ENCODE measurements at places on chromosomes 7 and 10.

- no peak for DNase-seq
Observed at GRCh38 chr7:105257338-105257737, 131.4 kb downstream of the SRPK2 start.

DNA sequence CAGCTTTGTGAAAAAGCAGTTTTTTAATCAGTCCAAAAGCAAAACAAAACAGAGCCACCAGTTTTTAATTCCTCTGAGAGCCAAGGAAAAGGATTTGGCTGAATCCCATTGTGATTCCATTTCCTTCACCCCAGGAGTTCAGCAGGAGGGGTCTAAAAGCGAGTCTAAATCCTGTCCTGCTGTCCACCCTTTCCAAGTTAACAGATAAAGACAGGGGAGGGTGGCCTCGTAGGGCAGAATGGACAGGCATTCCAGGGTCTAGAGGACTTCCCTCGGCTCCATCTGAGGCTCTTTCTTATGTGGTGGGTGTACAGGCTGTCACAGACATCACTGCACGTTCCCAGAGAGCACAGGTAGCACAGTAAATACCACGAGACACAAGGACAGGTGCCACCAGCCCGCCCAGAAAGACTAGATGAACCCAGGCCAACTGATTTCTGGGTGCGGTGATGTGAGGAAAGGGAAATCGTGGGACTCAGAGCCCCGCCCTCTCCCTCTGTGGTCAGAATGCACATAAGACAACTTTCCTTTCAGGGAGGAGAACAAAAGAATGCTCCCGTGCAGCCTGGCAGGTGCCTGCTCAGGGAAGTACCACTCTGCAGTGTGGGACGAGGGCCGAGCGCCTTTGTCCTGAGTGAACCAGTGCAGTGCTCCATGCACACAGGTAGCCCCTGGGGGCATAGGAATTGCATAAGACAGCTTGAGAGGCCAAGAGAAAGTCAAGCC, 119.7 kb downstream of the ABLIM1 start:
- peak; percentile 67 for DNase-seq

DNA sequence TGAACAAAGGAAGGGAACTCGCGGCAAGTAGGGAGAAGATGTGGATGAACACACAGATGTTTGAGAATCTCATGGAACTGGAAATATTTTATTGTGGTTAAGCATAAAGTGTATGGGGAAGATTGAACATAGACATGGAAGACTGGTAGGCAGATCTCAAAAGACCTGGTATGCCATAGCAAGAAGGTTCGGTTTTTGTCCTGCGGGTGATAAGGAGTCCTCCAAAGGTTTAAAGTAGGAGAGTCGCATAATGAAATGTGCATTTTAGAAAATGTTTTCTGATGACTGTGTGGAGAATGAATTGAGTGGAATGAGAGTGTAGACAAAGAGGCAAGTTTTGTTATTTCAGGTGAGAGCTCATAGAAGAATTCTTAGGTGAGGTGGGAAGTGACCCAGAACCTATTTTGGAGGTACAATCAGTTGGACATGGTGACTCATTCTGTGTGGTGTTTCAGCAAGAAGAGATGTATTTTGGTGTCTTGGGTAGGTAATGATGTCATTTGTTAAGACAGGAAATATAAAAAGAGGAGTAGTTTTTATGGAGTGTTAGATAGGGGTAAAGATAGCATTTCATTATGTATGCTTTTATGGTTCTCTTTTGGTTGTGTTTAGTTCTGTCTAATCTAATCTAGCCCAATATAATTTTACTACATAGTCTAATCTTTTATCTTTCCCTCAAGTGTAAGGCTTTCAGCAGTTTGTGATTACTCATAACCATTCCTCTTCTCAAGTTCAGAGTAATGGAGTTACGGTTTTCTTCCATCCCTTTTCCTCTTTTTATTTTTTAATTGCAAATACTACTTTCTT, 239.2 kb downstream of the EXOC4 start:
- DNase-seq: peak; percentile 70

DNA sequence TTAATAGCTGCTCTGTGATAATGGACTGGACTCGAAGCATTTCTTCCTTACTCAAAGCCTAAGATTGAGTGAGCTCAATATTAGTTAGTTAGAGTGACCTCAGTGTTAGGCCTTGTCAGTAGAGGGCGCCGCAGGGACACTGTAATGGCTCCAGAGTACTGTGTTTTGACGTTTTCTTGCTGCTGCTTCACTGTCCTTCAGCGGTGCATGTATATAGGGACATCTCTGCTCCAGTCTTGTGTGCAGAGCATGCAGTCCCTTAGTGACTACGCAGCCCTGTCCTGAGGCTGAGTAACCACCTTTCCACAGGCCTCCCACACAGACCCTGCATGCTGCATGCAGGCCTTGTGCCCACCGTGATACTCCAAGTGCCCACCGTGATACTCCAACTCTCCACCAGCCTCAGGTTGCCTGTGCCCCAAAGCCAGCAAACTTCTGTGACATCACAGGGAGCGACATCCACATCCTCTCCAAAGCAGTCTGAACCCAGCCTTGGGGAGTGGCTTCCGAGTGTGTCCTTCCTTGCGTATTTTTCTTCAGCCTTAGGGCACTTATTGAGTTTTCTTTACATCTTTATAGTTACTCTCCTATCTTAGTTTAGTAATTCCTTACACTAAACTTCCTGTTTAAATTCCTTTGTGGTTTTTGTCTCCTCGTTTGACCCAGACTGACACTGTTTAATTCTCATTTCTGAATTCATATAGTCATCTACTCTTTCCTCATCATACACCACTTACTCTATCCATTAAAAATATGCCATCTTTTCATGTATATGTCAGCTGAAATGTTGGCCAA, 118.2 kb downstream of the JAZF1 start:
- DNase-seq: peak; percentile 59

DNA sequence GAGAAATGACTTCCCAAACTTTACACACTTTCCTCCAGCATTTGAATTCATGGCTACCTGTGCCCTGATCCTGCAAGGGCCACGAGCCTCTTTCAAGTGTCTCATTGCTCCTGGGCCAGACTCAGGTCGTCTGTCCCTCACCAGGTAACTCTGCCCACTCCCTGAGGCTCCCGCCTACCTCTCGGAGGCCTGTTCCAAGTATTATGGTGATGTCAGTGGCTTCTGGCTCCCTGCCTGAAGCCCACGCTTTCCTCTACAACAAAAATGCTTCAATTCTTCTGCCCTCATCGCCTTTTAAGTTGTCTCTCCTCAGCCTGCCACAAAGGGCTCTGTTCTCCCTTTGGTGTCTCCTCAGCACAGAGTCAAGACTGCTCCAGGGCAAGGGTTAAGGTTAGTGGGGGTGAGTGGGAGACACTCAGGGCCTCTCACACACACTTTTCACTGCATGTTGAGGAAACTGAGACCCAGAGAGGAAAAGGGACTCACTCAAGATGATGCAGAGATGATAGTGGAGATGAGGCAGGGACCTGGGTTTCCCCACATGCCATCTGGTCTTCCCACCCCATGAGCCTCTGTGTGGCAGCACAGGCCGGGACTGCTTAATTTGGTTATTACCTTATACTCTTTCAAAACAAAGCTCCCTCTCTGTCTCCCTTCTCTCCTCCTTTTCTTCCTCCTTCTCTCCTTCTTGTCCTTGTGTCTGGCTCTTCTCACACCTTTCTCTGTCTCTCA, 28.3 kb upstream of the EGR2 start:
- DNase-seq: no peak

DNA sequence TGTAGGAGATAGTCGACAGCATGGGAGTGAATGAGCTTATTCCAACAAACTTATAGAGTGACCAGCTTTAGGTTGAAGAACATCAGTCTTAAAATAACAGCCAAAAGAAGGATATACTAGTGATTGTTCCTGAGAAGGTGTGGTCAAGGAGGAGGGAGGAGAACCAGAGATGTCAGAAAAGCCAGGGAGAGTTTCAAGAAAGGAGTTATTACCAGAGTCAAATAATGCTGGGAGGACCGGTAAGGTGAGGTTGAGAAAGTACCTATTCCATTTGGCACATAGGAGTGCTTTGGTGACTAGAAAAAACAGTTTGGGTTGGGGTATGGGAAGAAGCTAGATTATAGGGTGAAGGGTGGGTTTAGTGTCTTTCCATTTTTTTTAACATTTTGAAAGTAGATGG, 5.8 kb downstream of the PTPN12 start:
- peak; percentile 57 for DNase-seq

DNA sequence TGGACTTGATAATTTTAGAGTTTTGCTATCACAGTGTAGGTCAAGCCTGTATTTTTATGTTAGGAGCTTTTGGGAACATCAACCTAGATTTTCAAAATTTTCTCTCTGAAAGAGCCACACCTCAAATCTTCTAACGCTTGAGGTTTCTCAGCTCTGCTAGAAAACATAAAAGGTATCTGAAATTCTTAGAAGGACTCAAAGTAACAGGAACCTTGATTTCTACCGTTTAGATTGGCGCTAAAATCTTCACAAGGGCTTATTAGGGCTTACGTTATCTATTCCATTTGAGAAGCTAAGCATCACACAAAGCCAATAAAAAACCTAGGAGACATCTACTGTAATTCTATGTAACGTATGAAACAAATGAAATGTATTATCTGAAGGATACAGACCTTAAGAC, 192.4 kb downstream of the AHR start:
- no peak for DNase-seq

- peak; percentile 20 for DNase-seq
Observed at GRCh38 chr10:122181041-122181732, 89.9 kb upstream of the BTBD16 start.

All from epithelial cell of esophagus (primary cell).